Cortex of kidney (tissue), 1 donor: ENCODE measurements at places on chromosomes 2 and 18.

DNA sequence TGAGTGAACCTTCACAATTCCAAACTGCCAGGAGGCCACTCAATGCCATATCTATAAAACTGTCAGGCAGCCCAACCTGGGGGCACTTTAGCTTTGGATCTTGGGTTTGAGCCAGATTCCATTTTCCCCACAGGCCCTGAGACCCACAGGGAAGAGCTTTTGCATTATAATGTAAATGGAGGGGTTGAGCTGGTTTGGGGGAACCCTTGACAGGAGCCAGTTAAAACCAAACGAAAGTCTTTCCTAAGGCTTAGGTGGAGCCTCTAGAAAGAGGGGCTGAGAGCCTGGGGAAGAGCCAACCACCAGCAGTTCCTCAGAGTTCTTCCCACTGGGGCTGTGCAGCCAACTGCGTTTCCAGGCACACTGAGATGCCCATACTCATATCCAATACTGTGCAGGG is 42.7 kb downstream of the BCL11A start:
- no peak for DNase-seq

DNA sequence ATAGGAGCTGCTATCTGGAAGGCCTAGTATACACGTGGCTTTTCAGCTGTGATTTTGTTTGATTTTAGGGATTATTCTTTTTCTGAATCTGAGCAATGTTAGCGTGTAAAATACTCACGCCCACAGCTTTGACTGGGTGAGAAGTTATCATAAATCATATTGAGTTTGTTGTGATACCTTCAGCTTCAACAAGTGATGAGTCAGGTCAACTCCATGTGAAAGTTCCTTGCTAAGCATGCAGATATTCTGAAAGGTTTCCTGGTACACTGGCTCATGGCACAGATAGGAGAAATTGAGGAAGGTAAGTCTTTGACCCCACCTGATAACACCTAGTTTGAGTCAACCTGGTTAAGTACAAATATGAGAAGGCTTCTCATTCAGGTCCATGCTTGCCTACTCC is at the start of gene GKN1:
Gene GKN1, plus strand, starts transcription at position 386 of the 400 bp plus-strand sequence. CDS start 42 bp downstream, outside the sequence.
- DNase-seq, result no peak

DNA sequence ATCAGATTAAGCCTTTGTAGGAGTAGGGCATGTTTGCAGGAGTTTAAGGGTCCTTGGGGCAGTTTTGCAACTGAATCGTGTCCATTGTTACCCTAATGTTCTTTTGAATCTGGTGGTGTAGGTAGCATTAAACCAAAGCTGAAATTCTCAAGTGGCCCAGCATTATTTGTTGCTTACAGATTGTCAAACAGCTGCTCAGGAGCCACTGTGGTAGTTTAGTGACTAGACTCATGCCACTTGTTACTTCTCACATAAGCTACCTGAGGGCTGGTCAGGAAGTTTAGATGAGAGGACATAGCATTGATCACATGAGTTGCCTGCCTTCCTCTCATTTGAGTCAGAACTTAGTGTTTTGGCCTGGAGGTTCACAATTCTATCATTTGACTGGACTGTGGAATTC is 157.6 kb downstream of the HAUS1 start:
- DNase-seq, result no peak

DNA sequence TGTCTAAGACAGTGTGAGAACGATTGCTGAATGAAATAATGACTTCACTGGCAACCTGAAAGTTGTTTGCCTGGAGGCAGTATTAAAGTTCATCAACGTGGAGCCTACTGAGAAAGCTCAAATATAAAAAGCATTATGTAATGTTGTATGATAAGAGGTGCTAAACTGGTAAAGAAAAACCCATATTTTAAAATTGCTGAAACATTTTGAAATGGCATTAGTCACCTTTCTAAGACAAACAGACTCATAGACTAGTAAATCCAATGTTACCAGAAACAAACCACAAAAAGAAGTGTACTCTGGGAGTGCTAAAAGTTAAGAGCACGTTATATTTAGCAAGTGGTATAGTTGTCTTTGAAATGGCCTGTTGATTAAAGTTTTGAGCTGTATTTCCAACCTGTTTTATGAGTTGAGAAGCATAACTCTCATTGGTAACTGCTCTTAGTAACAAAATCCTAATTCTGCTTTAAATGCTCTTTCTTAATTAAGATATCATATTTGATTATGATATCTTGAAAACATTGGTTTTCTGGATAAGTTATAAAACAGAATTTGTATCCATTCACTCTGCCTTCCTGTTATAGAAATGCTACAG is 62.7 kb downstream of the CYP1B1 start:
- no peak for DNase-seq

DNA sequence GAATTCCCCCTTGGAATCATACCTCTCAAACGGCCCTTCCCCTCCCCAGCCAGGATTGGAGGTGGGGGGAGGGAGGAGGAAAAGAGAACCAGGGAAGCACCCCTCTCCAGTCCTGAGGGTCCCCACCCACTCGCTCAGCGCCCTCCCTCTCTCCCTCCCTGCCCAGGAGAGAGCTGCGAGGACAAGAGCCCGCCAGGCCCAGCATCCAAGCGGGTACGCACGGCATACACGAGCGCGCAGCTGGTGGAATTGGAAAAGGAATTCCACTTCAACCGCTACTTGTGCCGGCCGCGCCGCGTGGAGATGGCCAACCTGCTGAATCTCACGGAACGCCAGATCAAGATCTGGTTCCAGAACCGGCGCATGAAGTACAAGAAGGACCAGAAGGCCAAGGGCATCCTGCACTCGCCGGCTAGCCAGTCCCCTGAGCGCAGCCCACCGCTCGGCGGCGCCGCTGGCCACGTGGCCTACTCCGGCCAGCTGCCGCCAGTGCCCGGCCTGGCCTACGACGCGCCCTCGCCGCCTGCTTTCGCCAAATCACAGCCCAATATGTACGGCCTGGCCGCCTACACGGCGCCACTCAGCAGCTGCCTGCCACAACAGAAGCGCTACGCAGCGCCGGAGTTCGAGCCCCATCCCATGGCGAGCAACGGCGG is 14.4 kb downstream of the HOXD3 start:
- DNase-seq, result no peak

DNA sequence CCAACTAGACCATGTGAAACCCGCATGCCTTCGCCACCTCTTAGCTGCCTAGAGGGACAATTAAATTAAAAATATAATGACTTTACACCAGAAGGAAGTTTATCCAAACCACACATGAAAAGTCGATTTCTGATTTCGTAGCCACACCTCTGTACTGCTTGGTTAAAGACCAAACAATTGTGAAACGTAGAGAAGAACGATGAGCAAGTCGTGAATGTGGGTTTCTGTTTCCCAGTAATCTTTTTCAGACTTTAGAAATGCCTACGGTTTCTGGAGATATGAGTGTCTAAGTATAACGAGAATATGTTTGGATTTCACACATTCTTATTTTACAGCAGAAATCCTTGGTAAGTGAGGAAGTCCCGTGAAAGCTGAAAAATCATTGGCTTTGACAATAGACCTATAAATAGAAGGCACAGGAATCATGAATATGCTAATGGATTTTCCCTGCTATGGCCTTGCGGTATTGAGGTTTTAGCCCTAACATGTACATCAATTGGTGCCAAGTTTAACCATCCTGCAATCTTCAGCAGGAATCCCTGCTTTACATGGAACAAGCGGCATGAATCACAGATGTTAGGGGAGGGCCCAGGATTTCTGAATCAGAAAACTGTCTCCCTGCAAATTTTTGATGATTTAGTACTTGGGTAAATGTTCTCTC is 105.6 kb downstream of the TTC32 start:
- no peak for DNase-seq

- no peak for DNase-seq
Observed at GRCh38 chr18:37419315-37419714, 146.3 kb downstream of the CELF4 start.

DNA sequence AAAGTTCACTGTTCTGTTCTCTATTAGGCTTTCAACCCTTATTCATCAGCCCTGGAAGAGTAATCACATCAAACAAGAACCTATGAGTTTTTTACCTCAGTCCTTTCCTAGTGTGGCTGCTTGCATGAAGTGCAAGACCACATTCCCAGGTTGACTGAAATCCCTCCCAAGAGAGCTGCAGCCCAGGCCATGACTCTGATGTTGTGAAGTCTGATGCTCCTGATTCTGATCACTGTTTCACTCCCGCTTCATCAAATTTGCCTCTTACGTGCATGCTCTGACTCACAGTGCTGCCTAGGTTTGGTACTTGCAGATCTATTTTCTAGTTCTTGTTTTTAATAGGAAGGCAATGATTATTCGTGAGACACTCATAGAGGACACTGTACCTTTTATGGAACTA is 58.2 kb upstream of the DSEL start:
- DNase-seq, result no peak

DNA sequence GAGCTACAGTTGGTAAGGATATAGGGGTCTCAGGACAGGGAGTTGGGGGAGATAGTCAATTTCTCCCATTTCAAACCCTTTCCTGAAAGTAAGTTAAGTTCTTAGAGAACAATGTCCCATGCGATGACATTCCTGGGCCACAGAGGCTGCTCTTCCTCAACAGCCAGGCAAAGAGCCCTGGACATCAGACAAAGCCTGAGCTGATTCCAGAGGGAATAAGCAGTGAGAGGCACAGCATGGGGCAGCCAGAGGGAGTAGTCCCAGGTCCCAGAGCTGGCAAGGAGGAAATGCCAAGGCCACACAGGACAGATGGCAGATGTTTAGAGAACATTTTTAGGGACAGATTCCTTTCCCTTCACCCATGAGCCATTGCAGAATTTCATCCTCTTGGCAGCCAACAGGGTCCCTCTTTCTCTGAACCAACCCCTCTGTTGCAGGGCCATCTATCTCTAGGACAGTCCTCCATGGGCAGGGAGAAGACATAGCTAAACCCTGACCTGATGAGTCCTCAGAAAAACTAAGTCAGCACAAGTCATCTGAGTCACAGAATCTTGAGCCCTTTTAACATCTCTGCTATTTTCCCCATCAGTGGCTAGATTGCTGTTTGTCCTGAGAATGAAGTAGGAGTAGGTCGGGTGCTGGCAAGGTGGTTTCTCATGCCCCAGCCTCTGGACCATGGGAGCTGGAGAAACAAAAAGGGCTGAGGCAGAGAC is 81.6 kb upstream of the STPG4 start:
- DNase-seq, result no peak

DNA sequence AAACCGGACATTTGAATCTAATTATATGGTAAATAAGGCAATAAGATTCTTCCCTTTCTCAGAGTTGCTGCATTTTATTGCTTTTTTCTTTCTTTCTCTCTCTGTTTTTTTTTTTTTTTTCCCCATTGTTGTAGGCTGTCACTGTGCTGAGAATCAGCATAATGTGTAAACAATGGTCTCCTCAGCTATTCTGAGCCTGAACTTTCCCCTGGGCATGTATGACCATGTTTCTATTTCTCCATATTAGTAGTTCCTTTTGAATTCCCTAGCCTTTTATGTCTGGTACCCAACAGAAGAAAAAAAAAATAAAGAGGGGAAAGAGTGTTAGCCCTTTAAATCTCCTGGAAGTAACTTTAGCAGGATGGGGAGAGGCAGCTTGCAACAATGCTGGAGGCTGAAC is 1862.5 kb downstream of the SUCLG1 start:
- no peak for DNase-seq

GRCh38 chr2:129329574-129329973 is 649.9 kb upstream of the RAB6C start:
- DNase-seq, result no peak

GRCh38 chr2:1458432-1458831 is 45.2 kb downstream of the TPO start:
- DNase-seq, result no peak

- no peak for DNase-seq
Observed at GRCh38 chr2:221602938-221603337, 30.8 kb upstream of the EPHA4 start.

- no peak for DNase-seq
Observed at GRCh38 chr2:200469708-200470211, 40.1 kb downstream of the KCTD18 start.

DNA sequence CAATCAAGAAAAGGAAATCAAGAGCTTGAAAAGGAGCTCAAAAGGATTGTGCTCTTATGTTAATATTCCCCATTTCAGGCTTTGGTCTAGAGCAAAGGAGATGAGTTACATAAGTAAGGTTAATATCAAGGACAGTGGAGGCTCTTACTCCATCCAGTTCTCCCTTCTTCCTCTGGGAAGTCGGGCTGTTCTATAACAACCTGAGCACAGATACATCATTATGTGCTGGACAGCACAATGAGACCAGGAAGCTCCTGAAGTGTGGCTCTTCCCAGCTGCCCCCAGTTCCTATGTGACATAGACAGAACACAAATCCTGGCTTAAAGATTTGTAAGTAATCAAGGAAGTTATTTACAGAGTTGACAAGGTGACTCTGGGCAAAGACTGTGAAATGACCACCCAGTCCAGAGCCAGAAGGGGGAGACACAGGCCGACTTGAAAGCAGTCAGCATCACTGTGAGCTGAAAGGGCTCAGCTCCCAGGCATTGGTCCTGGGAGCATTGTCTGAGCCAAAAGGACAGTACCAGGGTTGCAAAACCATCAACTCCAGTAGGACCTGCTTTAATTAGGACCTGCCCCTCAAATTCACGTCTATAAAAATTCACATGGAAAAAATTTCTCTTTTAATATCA is 917.6 kb upstream of the ACVR2A start:
- no peak for DNase-seq

DNA sequence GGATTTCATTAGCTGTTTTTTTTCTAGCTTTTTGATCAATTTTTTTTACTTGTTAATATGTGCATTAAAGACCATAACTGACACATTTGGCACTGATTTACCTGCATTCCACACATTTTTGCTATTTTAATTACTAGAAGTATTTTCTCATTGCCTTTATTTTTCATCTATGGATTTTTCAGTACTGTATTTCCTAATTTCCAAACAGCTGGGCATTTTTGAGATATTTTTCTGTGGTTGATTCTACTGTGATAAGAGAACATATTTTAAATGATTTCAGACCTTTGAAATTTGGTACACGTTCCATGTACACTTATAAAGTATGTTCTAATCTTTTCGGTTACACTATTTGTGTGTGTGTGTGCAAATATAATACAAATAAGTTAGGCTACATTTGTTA is 135.3 kb downstream of the PARD3B start:
- no peak for DNase-seq

GRCh38 chr2:197182668-197183067 is 127.9 kb downstream of the ANKRD44 start:
- no peak for DNase-seq

- DNase-seq, result no peak
Observed at GRCh38 chr18:23921716-23922285, 92.8 kb upstream of the TTC39C start.

DNA sequence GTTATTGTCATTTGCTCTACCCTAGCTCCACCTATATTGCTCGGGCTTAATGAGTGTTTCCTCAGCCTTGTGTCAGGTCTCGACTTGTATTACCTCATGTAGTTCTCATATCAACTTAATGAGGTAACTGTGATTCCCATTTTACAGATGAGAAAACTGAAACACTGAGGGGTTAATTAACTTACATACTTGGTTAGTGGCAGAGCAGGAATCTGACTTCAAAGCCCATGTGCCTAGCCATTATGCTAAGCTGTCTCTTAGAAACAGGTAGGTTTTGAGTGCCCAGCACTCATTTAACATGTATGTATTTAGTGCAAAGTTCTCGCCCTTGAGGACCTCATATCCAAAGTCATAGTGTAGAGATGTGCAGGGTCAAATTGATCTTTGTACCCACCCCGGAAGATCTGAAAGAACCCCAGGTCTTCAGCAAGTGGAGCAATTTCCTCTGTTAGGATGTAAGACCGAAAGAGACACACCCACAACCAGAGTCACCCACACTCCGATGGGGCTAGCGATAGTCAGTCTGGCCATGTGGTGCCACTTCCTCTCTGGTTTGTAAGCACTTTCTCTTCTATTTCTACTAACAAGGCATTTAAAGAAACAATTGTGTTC is 121.0 kb upstream of the SLC39A10 start:
- no peak for DNase-seq

GRCh38 chr18:50610349-50610748 is 50.5 kb downstream of the MAPK4 start:
- DNase-seq, result no peak

- DNase-seq, result no peak
Observed at GRCh38 chr2:177396703-177397460, 4.3 kb downstream of the AGPS start.
